ENCODE measurements at places on chromosomes 3 and 15.
A peak's percentile ranks its signal among the peaks of the same experiment; 100 is the strongest.

GRCh38 chr3:49813497-49814174 lies at the start of gene UBA7:
Gene UBA7, minus strand, starts transcription at chr3:49813953. Its CDS starts 166 bp downstream, at chr3:49813787.
- peak; percentile 60 for DNase-seq

DNA sequence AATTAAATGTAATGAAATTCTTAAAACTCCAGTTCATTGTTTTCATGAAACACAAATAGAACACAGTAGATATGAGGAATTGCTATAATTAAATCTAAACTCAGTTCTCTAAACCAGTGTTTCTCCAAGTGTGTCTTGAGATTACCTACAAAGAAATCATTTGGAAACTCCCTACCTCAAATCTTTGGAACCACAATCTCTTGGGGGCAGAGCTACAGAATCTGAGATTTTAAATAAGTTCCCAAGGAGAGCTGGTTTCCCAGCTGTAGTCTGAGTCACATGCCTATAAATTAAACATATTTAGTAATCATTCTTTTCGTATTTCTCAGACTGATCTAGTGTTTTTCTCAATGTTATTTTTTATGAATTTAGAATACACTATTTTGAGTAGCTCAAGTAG lies 17.0 kb upstream of the ACTC1 start:
- DNase-seq = no peak

DNA sequence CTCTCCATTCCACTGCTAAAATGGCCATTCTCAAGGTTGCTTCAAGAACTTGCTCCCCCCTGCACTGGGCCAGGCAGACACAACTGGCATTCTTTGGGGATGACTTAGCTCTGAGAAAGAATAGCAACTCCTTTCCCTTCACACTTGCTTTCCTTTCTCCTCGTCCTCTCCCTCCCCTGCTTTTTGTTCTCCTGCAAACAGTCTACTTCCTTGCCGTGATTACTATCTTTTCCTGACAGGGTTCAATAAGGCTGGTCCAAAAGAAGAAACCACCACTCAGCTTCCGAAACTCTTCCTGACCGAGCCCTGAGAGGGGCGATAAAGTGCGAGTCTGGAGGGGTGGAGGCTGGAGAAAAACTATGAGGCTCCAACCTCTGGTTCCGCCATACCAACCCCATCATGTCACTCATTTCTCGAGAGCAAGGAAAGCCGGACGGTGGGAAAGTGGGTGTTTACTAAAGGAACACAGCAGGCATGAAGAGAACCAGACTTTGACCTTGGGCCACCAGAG lies 5.0 kb downstream of the AMOTL2 start:
- no peak for DNase-seq

DNA sequence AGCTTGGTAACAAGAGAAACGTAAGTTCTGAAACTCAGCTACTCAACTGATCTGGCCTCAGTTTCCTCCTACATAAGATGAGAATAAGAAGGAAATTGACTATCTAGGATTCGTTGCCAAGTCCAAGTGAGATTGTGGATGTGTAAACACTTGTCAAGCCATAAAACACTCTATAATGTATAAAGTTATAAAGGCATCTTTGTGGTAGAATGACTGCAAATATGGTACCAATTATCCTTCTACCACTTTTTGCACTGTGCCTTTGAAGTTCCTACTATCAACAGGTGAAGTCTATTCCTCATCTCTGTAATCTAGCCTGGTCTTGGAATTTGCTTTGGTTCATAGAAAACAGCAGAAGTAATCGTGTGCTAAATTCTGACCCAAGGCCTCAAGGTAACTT lies 138.2 kb downstream of the GADL1 start:
- DNase-seq = no peak

GRCh38 chr15:60137711-60138396 lies 133.7 kb downstream of the FOXB1 start:
- DNase-seq = no peak

DNA sequence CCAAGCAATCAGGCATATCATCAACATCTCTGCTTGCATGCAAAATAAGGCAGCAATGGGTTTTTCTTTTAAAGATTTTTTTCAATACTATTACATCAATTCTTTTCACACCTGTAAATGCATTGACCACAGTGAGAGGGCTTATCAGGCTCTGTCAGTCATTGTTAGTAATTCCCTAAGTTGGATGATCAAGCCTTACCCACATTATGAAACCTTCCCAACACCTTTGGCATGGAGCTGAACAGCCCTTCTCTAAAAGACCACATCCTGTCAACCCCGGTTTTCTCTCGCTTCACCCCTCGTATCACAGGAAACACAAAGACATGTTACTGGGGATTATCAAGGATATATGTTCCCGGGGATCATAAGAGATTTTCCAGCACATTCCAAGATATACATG lies 135.2 kb upstream of the SLC24A5 start:
- no peak for DNase-seq

Data from GM18507 (cell line).